ENCODE measurements at places on chromosomes 12 and 14. TPM values are rescaled to one million over a fixed set of nuclear protein-coding genes. Genes with fewer than 3 reads are reported as not detected.

The KLRD1 gene
- total RNA-seq = 2.8 TPM

The MSI1 gene
- 2.8 TPM for total RNA-seq

The ARHGDIB gene
- 28.1 TPM for total RNA-seq

The DRAM1 gene
- total RNA-seq = 2.7 TPM

The VASH1 gene
- total RNA-seq = 9.3 TPM

The SCFD1 gene
- 42.0 TPM for total RNA-seq

The BBOF1 gene
- 2.2 TPM for total RNA-seq

The ZNF605 gene
- 14.4 TPM for total RNA-seq

The ACSM4 gene
- total RNA-seq = not detected

The CDCA3 gene
- total RNA-seq = 0.27 TPM

The MIS18BP1 gene
- total RNA-seq = 7.7 TPM

DNA sequence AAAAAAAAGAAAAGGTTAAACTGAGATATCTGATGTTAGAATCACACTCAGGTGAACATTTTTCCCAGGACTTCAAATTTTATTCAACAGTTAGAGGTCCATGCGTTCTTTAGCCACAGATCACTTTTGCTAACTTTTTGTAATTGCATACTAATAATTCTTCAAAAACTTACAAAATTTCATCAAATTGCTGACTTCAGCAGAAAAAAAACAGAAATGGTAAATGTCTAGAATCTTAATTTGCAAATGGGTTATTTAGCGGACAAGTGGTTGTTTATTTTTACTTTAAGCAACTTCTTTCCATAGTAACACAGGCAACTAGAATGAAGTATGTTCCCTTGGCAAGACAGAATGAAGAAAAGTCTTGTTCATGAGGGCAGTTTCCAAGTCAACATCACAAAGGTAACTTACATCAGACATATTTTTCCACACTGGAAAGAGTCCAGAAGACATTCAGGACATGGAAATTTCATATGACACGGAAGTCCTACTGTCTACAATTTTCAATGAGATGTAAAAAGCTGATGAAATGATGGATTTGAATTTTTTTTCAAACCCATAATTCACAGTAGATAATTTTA is 62.5 kb upstream of the SOX5 start:
- H3K4me3 ChIP-seq = no peak overlapping the region
- H3K27ac ChIP-seq = no peak overlapping the region
- no peaks in the 10 kb centered on the region for H3K36me3 ChIP-seq
- DNase-seq = no peak

- H3K36me3 ChIP-seq = no peaks in the 10 kb centered on the region
- H3K27ac ChIP-seq = no peak overlapping the region
- H3K4me1 ChIP-seq = peaks cover 23% of the 10 kb centered on the region
- no peak overlapping the region for H3K4me3 ChIP-seq
- peaks cover 71% of the 10 kb centered on the region for H3K27me3 ChIP-seq
- DNase-seq = no peak
Observed at GRCh38 chr12:27965966-27966365, 6.6 kb downstream of the PTHLH start.

GRCh38 chr12:77521508-77522115 is 309.1 kb upstream of the NAV3 start:
- H3K4me3 ChIP-seq = no peak overlapping the region
- no peaks in the 10 kb centered on the region for H3K4me1 ChIP-seq
- no peaks in the 10 kb centered on the region for H3K27me3 ChIP-seq
- DNase-seq = no peak

DNA sequence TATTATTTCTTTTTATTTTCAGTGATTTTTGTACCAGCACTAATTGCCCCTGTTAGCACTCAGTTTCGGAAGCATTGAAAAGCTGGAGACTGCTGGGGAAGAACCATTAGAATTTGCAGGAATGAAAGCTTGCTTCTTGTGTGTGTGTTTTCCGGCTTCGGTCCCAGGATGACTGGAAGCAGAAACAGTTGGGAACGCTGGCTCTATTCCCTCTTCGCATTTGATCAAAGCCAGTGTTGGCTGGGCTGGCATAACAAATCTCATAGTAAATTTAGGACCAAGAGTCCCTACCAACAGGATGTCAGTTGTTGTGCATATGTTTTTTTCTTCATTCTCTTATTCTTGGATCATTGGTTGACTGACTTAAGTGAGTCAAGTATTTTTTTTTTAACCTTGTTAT is 53.6 kb upstream of the TRAF3 start:
- H3K4me3 ChIP-seq = no peak overlapping the region
- DNase-seq = no peak
- H3K36me3 ChIP-seq = peaks cover 93% of the 10 kb centered on the region
- no peak overlapping the region for H3K27ac ChIP-seq
- no peaks in the 10 kb centered on the region for H3K4me1 ChIP-seq

GRCh38 chr14:22084393-22085281 is 411.0 kb upstream of the OR4E1 start:
- no peak overlapping the region for H3K4me3 ChIP-seq
- no peaks in the 10 kb centered on the region for H3K27me3 ChIP-seq
- no peaks in the 10 kb centered on the region for H3K4me1 ChIP-seq
- DNase-seq = no peak
- H3K36me3 ChIP-seq = no peaks in the 10 kb centered on the region
- no peak overlapping the region for H3K27ac ChIP-seq

- no peak for DNase-seq
- H3K27ac ChIP-seq = no peak overlapping the region
- H3K4me1 ChIP-seq = peaks cover 24% of the 10 kb centered on the region
- no peak overlapping the region for H3K4me3 ChIP-seq
- H3K36me3 ChIP-seq = no peaks in the 10 kb centered on the region
Observed at GRCh38 chr12:27965411-27965810, 7.1 kb downstream of the PTHLH start.

- no peaks in the 10 kb centered on the region for H3K27me3 ChIP-seq
- H3K27ac ChIP-seq = peak overlapping the region; percentile 45
Observed at GRCh38 chr12:108788076-108788782, 56.9 kb upstream of the CORO1C start.

GRCh38 chr14:93742761-93743160 is 45.5 kb downstream of the PRIMA1 start:
- peak overlapping the region; percentile 62 for H3K27ac ChIP-seq
- no peaks in the 10 kb centered on the region for H3K27me3 ChIP-seq
- H3K4me3 ChIP-seq = no peak overlapping the region
- peak; percentile 43 for DNase-seq

- no peak overlapping the region for H3K27ac ChIP-seq
- H3K27me3 ChIP-seq = no peaks in the 10 kb centered on the region
- H3K4me1 ChIP-seq = no peaks in the 10 kb centered on the region
- peaks cover 14% of the 10 kb centered on the region for H3K36me3 ChIP-seq
- no peak overlapping the region for H3K4me3 ChIP-seq
- no peak for DNase-seq
Observed at GRCh38 chr12:131806674-131807073, 21.5 kb upstream of the MMP17 start.

- no peaks in the 10 kb centered on the region for H3K27me3 ChIP-seq
- DNase-seq = peak; percentile 95
- H3K4me1 ChIP-seq = peaks cover 41% of the 10 kb centered on the region
- H3K4me3 ChIP-seq = peak overlapping the region; percentile 84
Observed at GRCh38 chr12:50924439-50925341, 27.7 kb upstream of the HIGD1C start.

- H3K36me3 ChIP-seq = no peaks in the 10 kb centered on the region
- no peaks in the 10 kb centered on the region for H3K4me1 ChIP-seq
- H3K27me3 ChIP-seq = no peaks in the 10 kb centered on the region
- no peak overlapping the region for H3K27ac ChIP-seq
Observed at GRCh38 chr12:84605983-84606382, 306.6 kb downstream of the SLC6A15 start.

DNA sequence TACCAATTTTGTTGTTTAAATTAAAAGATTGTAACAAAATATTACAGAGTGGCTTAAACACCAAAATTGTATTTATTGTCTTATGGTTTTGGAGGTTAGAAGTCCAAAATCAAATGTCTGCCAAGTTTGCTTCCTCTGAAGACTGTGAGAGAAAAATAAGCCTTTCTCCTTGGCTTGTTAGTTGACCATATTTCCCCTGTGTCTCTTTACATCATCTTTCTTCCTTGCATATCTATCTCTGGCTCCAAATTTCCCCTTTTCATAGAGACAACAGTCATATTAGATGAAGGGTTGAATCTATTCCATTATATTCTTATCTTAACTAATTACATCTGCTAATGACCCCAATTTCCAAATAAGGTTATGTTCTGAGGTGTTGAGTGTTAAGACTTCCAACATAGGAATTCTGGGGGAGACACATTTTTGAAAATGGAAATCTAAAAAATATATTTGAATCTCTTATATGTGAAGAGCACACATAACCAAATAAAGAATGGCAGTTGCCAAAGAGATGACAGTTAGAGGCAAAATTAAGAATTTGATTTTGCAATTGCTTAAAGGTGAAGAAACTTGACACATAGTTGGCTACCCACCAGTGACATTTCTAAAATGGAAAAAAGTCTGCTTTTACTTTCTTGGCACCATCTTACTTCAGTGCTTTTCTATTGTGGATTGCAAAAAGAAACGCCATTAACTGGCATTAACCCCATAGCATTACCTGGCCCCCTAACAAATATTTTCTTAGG is 407.2 kb downstream of the FSCB start:
- DNase-seq = no peak
- no peak overlapping the region for H3K4me3 ChIP-seq
- H3K4me1 ChIP-seq = no peaks in the 10 kb centered on the region
- H3K36me3 ChIP-seq = no peaks in the 10 kb centered on the region
- H3K27me3 ChIP-seq = no peaks in the 10 kb centered on the region

DNA sequence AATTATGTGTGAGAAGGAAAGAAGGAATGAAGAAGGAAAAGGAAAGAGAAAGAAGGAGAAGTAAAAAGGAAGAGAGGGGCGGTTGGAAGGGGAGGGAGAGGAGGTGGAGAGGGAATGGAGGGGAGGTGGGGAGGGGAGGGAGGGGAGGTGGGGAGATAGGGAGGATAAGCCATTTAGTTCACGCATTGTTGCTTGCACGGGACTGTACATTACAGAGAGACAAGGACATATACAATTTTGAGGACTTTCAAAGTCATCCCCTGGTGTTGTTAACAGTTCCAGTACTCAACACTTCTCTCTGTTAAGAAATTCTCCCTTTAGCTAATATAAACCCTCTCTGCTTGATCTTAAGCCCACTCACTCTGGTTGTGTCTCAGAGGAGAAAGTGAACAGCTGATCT is 312.5 kb downstream of the GRIN2B start:
- H3K4me1 ChIP-seq = no peaks in the 10 kb centered on the region
- no peak overlapping the region for H3K27ac ChIP-seq
- no peak overlapping the region for H3K4me3 ChIP-seq
- no peaks in the 10 kb centered on the region for H3K36me3 ChIP-seq
- no peak for DNase-seq

DNA sequence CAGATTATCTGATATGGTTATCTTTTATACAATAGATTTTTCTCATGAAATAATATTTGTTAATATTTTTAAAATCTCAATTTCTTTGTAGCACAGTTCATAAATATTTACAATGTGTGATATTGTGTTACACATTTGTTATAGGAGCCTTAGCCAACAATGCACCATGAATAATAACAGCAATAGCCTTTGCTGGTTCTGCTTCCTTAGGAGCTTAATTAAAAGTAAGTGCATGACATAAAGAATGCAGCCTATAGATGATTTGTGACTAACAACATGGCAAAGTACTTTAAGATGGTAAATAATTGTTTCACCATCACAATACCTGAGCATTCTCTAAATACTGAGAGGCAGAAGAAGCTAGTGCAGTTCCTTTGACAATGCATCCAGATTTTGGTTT is 156.3 kb upstream of the RASSF8 start:
- H3K4me3 ChIP-seq = no peak overlapping the region
- H3K27ac ChIP-seq = no peak overlapping the region
- no peak for DNase-seq
- no peaks in the 10 kb centered on the region for H3K27me3 ChIP-seq
- H3K4me1 ChIP-seq = no peaks in the 10 kb centered on the region
- H3K36me3 ChIP-seq = no peaks in the 10 kb centered on the region

DNA sequence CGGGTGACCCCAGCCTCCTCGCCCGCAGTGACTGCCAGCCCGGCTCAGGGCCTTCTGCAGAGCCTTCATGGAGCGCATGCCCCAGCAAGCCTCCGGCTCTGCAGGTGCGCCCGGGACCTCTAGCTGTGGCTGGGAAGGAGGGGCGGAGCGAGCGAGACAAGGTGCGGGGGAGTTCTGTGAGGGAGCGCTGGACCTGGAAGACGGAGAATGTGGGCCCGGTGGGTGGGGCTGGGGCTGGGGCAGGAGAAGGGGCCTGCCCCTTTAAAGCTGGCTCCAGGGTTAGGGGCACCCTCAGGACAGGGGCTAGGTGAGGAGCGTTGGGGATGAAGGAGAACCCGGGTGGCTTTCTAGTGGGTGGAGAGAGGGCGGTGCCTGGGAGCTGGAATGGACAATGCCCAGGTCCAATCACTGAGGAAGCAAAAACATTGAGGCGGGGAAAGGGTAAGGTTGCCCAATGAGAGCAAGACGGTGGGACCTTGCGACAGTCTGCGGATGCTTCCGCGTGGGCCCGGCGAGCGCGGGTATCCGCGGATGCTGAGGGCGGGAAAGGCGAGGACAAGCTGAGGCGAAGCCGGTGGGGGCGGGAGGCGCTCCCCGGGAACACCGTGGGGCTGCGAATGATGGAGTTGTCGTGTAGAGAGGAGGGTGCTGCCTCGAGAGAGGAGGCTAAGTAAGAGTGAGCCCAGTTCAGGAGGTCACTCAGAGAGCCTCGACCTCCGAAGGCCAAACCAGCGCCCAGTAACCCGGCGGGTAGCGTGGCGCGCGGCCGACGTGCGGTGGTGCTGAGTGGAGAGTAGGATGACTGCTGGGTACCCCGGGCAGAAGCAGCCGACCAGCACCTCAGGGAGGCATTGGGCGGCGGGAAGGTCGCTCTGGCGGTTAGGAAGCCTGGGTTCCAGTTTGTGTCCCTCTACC is at the start of gene GLS2:
Gene GLS2 (minus strand): TSS at position 121 of the 915 bp plus-strand sequence. CDS start 43 bp downstream, at position 78.
- no peak within 1 kb of the TSS for H3K27ac ChIP-seq
- H3K4me1 ChIP-seq = no peaks in the 10 kb centered on the region
- peak; percentile 81 for DNase-seq

DNA sequence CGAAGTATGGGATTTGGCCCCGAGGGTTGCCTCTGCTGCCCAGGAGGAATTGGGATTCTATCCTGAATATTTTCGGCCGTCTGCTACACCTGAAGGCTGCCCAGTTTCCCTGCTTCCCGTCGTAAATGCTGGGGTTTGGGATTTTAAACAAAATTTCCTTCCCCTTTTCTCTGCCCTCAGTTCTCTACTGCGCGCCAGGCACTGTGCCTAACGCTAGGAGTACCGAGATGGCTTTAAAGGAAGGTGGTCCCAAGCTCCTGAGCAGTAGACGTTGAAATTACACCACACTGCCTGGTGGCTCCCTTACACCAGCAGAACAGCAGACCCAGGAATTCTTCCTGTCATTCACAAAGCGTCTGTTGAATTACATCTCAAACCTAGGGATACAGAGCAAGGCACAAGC is 566 bp upstream of the PRDM4 start:
- H3K4me3 ChIP-seq = peak overlapping the region; percentile 88
- H3K4me1 ChIP-seq = peaks cover 35% of the 10 kb centered on the region
- peak; percentile 4 for DNase-seq
- H3K27me3 ChIP-seq = no peaks in the 10 kb centered on the region
- no peaks in the 10 kb centered on the region for H3K36me3 ChIP-seq
- H3K27ac ChIP-seq = peak overlapping the region; percentile 81

GRCh38 chr12:47989023-47989417 is 15.3 kb downstream of the COL2A1 start:
- H3K4me1 ChIP-seq = peaks cover 15% of the 10 kb centered on the region
- H3K4me3 ChIP-seq = no peak overlapping the region
- H3K27ac ChIP-seq = no peak overlapping the region
- peaks cover under 1% of the 10 kb centered on the region for H3K27me3 ChIP-seq
- DNase-seq = no peak

GRCh38 chr14:67447033-67447381 is 35.0 kb upstream of the PLEK2 start:
- no peaks in the 10 kb centered on the region for H3K36me3 ChIP-seq
- H3K4me3 ChIP-seq = no peak overlapping the region
- no peaks in the 10 kb centered on the region for H3K4me1 ChIP-seq
- peak overlapping the region; percentile 75 for H3K27ac ChIP-seq
- no peak for DNase-seq
- H3K27me3 ChIP-seq = no peaks in the 10 kb centered on the region

Data from heart right ventricle (tissue), 16 donors.